ENCODE measurements at places on chromosomes 1 and 21. TPM values are rescaled to one million over a fixed set of nuclear protein-coding genes. Genes with fewer than 3 reads are reported as not detected.
A peak's percentile ranks its signal among the peaks of the same experiment; 100 is the strongest.

DNA sequence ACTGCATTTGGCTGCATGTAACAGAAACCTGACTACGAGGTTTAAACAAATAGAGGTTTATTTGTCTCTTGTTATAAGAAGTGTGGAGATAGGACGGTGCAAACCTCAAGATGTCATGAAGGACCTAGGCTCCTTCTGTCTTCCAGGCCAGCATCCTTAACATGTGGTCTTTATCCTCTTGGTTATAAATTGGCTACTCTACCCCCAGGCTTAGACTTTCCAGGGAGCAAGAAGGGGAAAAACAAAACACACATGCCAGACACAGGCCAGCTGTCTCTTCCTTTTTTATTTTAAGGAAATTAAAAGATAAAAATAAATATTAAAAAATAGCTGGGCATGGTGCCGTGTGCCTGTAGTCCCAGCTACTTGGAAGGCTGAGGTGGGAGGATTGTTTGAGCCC, 51.3 kb upstream of the PRELP start:
- peak; percentile 64 for ATAC-seq

DNA sequence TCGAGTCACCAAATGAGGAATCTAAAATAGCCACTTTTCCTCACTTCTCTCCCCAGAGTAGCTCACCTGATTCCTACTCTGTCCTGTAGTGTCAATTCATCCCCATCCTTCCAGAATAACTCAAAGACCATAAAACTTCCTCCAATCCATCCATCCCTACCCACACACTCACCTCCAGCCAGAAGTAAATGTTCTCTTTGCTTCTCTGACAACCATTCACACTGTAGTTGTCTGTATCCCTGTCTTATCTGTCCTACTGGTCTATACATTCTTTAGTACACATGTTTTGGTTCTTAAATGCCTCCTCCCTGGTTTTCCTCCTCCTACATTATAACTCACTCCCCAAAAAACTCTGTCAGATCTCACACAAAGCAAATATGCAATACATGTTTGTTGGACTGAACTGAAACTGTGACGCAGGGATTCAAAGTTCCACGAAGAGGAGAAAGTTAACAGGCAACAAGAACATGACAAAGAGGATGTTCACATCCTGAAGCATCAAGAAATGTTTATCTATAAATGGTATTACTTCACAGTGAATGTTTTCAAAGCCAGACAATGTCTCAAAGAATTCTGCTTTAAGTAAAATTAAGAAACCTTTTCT, 11.0 kb downstream of the TP53BP2 start:
- peak; percentile 31 for ATAC-seq

DNA sequence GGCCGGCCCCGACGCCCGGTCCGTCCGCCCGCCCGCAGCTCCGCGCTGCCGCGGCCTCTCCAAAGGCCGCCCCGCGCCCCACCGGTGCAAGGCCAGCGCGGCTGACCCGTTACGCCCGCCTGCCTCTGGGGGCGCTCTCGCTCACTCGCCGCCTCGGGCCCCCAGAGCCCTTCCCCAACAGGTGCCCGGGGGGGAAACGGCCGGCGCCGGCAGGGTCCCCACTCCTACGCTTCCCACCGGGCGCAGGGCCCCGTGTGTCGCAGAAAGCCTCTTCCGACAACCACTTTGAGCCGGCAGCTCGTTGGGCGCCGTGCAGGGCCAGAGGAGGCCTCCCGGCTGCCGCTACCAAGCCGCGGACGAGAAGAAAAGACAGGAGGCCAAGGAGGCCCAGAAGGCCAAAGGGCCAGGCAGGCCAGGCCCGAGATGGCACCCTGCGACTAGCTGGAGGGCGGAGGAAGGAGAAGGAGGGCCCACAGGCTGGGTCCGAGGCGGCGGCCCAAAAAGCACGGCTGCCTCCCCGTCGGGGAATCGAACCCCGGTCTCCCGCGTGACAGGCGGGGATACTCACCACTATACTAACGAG, 64.9 kb upstream of the FCGR2A start:
- peak; percentile 35 for ATAC-seq

DNA sequence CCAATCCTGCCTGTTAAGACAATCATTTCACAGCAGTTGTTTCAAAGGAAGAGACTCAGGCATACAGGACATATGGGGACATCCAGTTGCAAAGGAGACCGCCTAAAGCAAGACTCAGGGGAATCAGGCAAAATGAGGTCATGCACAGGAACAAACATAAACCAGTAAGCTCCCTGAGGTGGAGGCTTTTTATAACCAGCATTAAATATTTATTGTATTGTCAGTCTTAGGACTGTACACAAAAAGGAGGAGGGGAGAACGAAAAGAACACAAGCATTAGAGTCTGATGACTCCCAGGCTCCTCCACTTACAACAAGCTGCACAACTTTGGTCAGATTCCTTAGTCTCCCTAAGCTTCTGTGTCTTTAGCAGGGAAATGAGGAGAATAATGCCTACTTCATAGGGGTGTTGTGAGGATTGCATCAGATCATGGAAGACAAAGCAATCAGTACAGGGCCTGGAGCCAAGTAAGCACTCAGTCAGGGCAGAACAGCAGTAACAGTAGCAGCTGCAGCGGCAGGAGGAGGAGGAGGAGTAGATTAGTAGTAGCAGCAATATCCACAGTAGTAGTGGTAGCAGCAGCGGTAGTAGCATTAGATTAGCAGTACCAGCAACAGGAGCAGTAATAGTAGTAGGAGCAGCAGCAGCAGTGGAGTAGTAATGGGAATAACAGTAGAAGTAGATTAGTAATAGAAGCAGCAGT, 54.2 kb upstream of the SPATA6 start:
- ATAC-seq: no peak

Gene NTRK1
- total RNA-seq: 0.31 TPM

Gene MYBPHL
- not detected for total RNA-seq

DNA sequence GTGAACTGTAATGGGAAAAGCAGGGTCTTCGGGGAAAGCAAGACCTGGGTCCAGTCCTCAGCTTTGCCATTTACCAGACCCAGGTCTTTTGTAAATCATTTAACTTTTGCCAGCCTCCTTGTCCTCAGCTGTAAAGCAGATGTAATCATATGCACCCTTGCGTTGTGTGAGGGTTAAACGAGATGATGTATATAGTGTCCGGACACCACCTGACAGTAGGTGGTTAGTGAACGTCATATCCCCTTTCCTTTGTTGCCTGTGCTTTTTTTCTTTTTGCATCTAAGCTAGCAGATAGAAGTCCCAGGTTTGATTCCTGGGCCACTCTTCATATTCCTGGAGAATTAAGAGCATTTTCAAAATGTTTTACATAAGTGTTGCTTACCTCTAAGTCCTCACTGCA, 28.5 kb downstream of the IL12RB2 start:
- ATAC-seq: no peak

- no peak for ATAC-seq
These were observed 51.5 kb upstream of the CNIH3 start for GRCh38 chr1:224564454-224565084.

DNA sequence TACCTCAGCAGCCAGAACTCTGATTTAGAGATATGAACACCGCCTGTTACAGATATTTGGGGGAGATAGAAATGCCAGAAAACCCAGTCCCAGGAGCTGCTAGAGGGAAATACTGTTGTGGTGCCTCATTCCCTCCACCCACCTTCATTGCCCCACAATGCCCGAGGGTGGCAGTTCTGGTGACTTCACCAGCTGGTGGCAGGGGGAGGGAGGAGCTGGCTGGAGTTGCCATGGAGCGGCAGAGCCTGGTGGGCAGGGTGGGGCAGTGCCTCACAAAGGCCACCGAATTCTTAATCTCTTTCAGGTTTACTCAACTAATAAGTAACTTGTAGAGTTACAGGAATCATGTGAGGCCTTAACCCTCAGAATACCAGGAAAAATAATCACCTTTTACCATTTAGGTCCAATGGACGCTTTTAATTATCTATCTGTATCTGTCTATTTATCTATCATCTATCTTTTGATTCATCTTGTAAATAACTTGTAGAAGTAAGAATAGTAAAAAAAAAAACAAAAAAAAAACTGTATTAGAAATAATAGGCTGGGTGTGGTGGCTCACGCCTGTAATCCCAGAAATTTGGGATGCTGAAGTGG, 11.7 kb upstream of the S100A11 start:
- ATAC-seq: peak; percentile 24

DNA sequence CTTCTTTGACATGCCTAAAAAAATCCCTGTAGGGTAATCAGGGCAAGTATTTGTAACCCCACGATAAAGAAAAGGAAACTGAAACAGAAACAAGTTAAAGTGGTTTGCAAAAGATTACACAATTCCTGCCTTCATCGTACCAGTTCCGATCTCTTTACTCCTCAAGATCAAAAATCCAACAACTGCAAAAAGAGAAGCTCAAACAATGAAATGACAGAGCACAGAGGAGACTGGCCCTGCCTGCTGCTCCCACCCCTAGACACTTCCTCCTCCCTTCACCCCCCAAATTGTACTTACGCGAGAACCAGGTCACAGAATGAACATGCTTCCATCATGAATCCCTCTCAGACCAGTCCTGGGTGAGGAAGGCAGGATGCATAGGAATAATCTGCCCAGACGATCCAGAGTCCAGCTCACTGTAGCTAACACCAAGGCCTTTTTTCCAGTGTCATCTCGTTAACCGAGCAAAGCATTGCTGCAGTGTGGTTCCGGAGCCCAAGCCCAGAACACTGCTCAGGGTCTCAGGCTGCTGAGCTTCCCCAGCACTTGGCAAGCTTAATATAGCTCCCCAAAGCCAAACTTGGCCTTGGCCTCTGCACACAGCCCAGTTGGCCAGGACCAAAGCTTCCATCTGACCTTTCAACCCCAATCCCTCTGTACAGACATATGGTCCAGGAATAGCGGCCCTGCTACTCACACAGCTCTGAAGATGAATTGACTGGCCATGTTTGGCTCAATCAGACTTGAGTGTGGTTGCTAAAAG, 20.3 kb downstream of the RXRG start:
- peak; percentile 31 for ATAC-seq

DNA sequence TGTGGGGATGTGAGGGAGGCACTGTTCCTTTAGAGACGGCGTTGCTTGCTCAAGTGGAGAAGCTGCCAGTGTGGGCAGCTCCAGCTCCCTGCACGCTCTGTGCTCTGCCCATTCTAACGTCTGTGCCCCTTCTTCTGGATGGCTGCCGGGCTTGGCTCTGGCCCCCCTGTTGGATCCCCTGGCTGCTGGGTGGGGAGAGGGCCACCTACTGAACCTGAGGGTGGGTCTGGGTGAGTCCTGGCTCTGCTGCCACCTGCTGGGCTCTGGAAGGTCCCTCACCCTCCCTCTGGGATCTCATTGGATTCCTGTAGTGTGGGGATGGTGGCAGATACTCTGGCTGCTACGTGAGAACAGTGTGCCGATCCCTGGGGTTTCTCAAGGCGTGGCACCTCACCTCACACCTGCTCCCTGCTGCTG, 5.0 kb downstream of the PFKL start:
- ATAC-seq: no peak

DNA sequence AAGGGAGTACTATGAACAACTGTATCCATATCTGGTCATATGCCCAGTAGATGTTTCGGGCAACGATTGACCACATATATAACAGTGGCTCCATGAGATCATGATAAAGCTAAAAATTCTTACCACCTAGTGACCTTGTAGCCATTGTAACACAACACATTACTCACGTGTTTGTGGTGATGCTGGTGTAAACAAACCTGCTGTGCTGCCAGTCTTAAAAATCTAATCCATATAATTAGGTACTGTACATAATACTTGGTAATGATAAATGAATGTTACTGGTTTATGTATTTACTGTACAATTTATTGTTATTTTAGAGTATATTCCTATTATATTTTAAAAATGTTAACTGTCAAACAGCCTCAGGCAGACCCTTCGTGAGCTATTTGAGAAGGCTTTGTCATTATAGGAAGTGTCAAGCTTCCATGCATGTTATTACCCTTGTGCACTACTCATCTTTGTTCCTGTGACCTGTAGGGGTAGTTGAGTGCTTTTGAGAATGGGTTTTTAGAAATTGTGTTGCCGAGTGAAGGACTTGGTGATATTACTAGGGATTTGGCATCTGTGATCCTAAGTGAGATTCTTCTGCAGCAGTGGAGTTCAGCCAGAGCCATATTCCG, 23.6 kb downstream of the DIP2A start:
- ATAC-seq: no peak

Gene PLPPR5
- total RNA-seq: 0.12 TPM

DNA sequence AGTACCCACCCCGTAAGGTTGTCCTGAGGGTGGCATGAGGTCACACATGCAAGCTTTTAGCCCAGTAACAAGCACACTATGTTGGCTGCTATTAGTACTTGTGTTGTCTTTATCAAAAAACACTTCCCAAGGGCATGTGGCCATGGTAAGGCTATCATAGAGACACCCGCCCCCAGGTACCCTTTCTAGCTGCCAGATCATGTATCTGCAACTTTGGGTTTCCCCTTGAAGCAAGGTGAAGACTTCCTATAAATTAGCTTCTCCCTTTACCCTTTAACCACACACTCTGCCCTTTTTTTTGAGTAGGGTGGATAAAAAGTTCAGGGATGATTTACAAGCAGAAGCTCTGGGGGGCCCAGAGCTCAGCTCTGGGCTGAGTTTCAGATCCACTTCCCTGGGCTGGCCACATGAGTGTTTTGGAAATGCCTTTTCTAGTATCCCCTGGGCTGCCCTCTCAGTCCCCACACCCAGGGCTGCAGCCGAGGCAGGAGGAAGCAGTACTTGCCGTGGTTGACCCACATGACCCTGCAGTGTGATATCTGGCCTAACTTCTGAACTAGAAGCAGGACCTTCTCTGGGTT, 2.0 kb downstream of the ZDHHC18 start:
- ATAC-seq: no peak

DNA sequence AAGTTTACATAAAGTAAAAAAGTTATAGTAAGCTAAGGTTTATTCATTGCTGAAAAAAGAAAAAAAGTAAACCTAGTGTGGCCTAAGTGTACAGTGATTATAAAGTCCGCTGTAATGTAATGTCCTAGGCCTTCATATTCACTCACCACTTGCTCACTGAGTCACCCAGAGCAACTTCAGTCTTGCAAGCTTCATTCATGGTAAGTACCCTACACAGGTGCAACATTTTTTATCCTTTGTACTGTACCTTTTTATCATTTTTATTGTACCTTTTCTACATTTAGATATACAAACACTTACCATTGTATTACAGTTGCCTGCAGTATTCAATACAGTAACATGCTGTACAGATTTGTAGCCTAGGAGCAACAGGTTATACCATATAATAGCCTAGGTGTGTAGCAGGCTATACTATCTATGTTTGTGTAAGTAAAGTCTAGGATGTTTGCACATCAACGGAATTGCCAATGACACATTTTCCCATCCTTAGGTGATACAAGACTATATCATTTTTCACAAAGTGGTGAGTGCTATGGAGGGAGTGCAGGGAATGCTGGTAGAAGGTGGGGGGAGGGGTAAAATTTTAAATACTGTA, 58.0 kb upstream of the DMRTA2 start:
- ATAC-seq: no peak

DNA sequence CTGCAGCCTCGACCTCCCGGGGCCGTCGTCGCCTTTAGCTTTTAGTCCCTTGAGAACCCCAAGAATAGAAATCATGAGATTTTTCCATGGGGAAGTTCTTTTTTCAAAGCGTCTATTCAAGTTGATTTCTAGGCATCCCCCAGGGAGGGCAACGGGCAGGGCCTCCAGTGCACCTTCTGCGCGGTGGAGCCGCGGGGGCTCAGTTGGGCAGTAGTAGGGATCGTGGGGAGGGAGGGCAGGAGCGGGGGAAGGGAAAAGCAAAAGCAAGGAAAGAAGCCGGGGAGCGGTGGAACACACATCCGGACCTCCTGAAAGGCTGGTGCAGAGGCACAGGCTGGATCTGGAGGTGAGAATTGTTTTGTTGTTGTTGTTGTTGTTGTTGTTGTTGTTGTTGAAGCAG, 103.4 kb downstream of the PPIAL4G start:
- ATAC-seq: no peak

GRCh38 chr1:76086597-76086996, 12.1 kb downstream of the ST6GALNAC3 start:
- ATAC-seq: no peak

GRCh38 chr1:21623410-21623961, 45.7 kb downstream of the RAP1GAP start:
- no peak for ATAC-seq

Gene CD53
- total RNA-seq: 8.1 TPM
